Transverse colon (tissue), 4 donors: ENCODE measurements at places on chromosomes 2 and 18.
A peak's percentile ranks its signal among the peaks of the same experiment; 100 is the strongest.

DNA sequence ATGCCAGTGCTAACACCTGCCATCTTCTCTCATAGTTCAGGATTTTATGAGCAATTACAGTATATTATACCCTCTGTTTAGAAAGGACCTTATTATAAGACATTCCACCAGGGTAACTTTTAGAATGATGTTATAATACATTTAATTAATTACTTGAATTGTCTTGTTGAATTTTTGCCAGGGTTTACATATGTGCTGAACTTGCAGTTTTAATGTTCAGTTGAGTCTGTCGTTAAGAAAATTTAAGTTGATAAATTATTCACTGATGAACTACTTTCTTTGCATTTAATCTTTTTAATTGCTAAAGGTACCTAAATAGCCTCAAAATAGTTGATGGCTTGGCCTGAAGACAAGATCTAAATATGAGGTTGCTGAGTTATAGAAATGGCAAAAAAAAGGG lies 68.1 kb downstream of the SCN2A start:
- no peak for DNase-seq
- H3K36me3 ChIP-seq: no peaks in the 10 kb centered on the region
- H3K4me3 ChIP-seq: no peak overlapping the region
- no peaks in the 10 kb centered on the region for H3K4me1 ChIP-seq
- H3K27ac ChIP-seq: no peak overlapping the region

DNA sequence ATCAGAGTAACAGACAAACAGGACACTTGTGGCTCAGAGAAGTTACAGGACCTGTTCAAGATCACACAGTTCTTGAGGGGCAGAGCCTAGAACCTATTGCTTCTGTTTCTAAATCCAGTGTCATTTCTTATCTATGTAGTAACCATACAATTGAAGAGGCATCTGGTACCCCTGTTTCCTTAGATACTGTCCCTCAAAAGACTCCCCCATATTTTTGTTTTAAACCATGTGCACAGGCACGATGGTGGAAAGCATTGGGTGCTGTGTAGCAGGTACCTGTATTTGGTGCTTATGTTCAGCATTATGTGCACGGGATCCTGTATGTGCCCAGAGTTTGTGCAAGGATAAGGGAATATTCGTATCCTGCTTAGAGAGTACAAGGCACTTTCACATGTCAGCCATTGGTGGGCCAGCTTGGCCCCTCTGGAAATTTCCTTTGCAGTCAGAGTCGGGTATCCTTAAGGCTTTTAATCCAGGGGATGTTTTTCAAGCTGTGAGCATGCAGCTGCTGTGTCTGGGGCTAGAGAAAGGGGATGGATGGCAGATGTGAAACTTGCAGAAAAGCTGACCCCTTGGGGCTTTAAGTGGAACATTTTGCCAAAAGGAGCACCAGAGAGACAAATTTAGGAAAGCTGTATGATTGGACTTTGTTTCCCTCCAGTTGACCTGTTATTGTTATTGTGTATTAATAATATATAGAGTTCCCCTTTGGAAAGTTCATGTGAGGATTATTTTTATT lies 2.1 kb downstream of the LBH start:
- peak overlapping the region; percentile 81 for H3K4me3 ChIP-seq
- H3K27me3 ChIP-seq: peaks cover 46% of the 10 kb centered on the region
- peak overlapping the region; percentile 85 for H3K27ac ChIP-seq

DNA sequence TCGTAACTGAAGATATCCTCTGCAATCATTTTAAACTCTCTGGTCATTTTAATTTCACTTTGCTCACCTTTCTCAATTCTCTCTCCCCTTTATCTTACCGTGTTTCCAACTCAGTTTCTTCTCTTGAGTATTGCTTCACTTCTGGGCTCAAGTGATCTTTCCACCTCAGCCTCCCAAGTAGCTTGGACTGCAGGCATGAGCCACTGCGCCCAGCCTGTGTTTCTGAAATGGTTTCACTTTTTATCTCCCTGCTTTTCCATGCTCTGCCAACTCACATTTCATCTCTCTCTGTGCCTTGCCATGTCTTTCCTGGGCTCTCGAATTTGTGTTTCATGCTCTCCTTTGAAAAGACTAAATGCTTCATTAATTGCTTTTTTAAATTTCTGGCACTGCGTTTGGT lies 30.5 kb upstream of the TMEM131 start:
- no peak overlapping the region for H3K4me3 ChIP-seq
- H3K4me1 ChIP-seq: peaks cover 19% of the 10 kb centered on the region
- no peak for DNase-seq
- H3K27me3 ChIP-seq: no peaks in the 10 kb centered on the region
- no peaks in the 10 kb centered on the region for H3K36me3 ChIP-seq

DNA sequence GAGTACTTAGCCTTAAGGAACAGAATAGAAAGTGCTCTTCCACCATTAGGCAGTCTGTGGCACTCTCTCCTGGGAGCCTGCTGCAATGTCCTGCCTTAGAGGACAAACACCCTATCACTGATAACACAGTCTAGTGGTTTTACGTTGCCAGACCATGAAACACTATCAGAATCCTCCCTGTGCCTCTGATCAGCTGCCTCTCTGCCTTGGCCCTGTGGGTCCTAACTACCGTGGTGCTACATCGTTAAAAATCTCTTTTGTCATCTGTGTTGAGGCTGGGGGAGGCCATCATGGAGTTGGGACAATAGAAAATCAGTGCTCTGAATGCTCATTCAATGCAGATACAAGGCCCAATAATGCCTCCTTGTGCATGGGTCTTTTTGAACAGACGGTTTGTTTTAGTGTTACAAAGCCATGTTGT lies 11.9 kb upstream of the APCDD1 start:
- no peak for DNase-seq
- H3K4me1 ChIP-seq: no peaks in the 10 kb centered on the region
- peaks cover 4% of the 10 kb centered on the region for H3K27me3 ChIP-seq
- H3K27ac ChIP-seq: no peak overlapping the region
- no peak overlapping the region for H3K4me3 ChIP-seq

DNA sequence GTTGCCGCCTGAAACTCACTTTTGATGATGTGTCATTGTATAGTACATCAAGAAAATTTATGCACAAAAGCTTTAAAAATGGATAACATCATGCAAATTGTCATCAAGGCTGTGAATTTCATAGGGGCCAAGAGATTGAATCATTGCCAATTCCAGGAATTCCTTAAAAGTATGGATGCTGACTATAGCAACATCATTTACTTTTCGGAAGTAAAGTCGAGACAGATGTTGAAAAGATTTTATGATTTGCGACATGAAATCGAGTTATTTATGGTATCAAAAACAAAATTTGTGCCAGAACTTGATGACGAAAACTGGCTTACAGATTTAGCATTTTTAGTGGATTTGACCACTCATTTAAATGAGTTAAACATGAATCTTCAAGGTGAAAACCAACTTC lies 56.3 kb downstream of the ASB1 start:
- no peak overlapping the region for H3K4me3 ChIP-seq
- H3K27me3 ChIP-seq: no peaks in the 10 kb centered on the region
- no peaks in the 10 kb centered on the region for H3K36me3 ChIP-seq

- no peak overlapping the region for H3K4me3 ChIP-seq
- H3K27me3 ChIP-seq: no peaks in the 10 kb centered on the region
- H3K36me3 ChIP-seq: no peaks in the 10 kb centered on the region
- H3K4me1 ChIP-seq: peaks cover 31% of the 10 kb centered on the region
- H3K27ac ChIP-seq: no peak overlapping the region
These were observed 9.3 kb downstream of the MAPRE3 start for GRCh38 chr2:26979741-26980140.

DNA sequence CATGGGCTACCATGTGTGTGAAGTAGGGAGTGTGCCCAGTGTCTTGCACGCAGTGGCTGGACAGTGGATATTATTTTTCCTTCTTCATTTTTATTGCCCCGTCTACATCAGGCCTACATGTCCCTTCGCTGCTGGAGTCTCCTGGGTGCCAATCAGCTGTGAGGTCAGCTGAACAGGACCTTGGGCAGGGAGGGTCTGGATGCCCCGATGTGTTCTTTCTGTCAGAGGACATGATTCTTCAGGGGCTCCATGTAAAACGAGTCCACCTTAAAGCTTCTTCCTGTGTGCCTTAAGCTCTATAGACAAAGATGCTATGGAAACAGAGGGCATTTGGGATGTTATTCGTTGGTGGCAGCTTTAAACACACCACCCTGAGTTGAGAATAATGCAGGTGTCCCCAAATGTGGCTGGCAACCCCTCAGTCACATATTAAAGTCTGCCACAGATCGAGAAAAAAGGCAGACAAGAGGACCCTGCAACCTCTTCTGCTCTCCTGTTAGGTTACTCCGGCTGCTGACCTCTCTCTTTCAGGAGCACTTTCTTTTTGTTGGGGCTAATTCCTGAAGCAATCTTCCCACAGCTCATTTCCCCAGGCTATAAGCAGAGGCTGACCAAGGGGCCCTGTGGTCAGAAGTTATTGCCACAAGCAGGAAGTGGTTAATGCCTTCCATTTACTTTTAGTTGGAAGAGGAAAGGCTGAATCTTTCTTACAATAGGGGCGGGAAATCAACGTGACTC lies 20.0 kb downstream of the GREB1 start:
- peaks cover 10% of the 10 kb centered on the region for H3K27me3 ChIP-seq
- no peak overlapping the region for H3K4me3 ChIP-seq
- DNase-seq: no peak
- no peaks in the 10 kb centered on the region for H3K36me3 ChIP-seq
- no peaks in the 10 kb centered on the region for H3K4me1 ChIP-seq
- no peak overlapping the region for H3K27ac ChIP-seq

GRCh38 chr2:236855176-236855865 lies 230.4 kb upstream of the COPS8 start:
- no peaks in the 10 kb centered on the region for H3K36me3 ChIP-seq
- no peaks in the 10 kb centered on the region for H3K27me3 ChIP-seq
- no peak for DNase-seq
- no peaks in the 10 kb centered on the region for H3K4me1 ChIP-seq
- no peak overlapping the region for H3K4me3 ChIP-seq

DNA sequence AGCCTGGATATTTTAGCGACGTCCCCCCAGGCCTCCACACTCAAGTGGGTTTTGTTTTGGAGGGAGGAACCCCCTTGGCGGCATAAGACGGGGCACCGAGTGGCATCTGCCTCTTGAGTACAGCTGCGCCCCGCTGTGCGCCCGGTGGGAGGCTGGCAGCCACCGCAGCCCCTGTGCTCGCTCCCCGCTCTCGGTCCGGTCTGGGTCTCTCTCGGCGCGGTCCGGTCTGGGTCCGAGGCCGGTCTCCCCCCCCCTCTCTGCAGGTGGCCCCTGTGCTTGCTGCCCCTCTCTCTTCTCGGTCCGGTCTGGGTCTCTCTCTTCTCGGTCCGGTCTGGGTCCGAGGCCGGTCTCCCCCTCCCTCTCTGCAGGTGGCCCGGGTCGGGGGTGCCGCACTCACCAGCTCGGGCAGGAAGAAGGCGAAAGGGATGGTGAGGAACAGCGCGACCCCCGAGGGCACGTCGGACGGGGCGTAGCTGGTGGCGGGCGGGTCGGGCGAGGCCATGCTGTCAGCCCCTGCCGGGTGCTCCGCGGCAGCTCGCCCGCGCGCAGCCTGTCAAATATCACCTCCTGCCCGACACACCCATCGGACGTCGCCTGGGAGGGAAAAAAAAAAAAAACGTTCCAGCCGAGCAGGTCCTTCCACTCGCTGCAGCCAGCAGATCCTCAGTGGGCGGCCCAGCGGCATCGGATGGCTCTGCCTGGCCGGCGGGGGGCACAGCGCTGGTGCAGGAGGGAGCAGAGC lies at the start of gene MALL:
MALL (minus strand) TSS at position 532 of the 742 bp plus-strand sequence; CDS start at position 502, 30 bp downstream.
- DNase-seq: peak; percentile 74
- peak within 1 kb of the TSS; percentile 68 for H3K27ac ChIP-seq
- H3K4me1 ChIP-seq: peaks cover 11% of the 10 kb centered on the region
- peaks cover 36% of the 10 kb centered on the region for H3K27me3 ChIP-seq

- no peak overlapping the region for H3K27ac ChIP-seq
- no peak for DNase-seq
- no peaks in the 10 kb centered on the region for H3K27me3 ChIP-seq
- H3K4me3 ChIP-seq: no peak overlapping the region
These were observed 18.9 kb upstream of the CNNM3 start for GRCh38 chr2:96797066-96797625.

DNA sequence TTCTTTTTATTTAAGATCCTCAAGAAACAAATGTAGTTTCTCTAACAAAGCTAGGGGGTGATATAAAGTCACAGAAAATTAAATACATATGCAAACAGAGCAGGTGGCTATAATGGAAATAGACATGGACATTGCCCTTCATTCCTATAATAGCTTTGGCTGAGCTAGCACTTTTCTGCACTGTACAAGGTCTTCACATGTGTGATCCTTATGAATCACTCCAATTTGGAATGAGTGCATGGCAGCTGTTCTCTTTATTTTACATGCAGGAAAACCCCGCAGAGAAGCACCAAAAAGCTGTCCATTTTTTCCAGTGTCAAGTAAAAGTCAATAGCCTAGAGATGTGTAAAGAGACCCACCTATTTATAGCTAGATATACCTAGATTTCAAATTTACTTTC lies 747.4 kb upstream of the SLC8A1 start:
- no peaks in the 10 kb centered on the region for H3K36me3 ChIP-seq
- H3K4me1 ChIP-seq: no peaks in the 10 kb centered on the region
- no peak overlapping the region for H3K27ac ChIP-seq
- no peak overlapping the region for H3K4me3 ChIP-seq
- DNase-seq: no peak

DNA sequence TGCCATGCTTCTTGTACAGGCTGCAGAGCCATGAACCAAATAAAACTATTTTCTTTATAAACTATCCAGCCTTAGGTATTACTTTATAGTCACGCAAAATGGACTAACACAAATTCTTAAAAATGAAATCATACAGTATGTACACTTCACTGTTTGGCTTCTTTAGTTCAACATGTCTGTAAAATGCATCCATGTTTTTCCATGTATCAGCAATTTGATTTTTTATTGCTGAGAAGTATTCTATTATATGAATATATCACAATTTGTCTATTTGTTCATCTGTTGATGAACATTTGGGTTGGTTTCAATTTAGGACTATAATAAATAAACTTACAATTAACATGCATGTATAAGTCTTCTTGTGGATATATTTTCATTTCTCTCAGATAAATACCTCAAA lies 182.1 kb downstream of the SCG2 start:
- no peak overlapping the region for H3K4me3 ChIP-seq
- H3K36me3 ChIP-seq: no peaks in the 10 kb centered on the region
- H3K4me1 ChIP-seq: no peaks in the 10 kb centered on the region
- H3K27ac ChIP-seq: no peak overlapping the region
- H3K27me3 ChIP-seq: no peaks in the 10 kb centered on the region

GRCh38 chr2:38131676-38132075 lies 55.7 kb upstream of the CYP1B1 start:
- H3K4me3 ChIP-seq: no peak overlapping the region
- no peaks in the 10 kb centered on the region for H3K27me3 ChIP-seq
- H3K27ac ChIP-seq: no peak overlapping the region
- no peak for DNase-seq

- H3K4me1 ChIP-seq: no peaks in the 10 kb centered on the region
- H3K4me3 ChIP-seq: no peak overlapping the region
- H3K36me3 ChIP-seq: no peaks in the 10 kb centered on the region
- H3K27ac ChIP-seq: no peak overlapping the region
- DNase-seq: no peak
These were observed 8.1 kb upstream of the ARHGAP15 start for GRCh38 chr2:143121079-143121478.

DNA sequence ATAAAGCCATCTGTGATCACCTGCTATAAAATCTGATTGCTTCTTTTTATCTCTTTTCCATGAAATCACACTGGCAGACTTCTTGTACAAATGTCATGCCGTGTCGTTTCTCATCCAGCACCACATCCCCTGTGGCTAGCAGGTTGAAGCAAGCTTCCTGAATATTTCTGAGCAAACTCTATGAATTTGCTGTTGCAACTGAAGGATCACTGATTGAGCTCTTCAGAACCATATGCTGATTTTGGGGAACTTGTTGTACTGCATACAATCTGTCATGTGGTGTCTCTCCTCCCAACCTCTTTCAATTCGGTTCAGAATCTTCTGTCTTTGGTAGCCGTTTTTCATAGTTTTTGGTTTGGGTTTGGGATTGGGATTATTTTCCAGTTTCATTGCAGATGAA lies 57.7 kb upstream of the RBMS1 start:
- no peaks in the 10 kb centered on the region for H3K36me3 ChIP-seq
- DNase-seq: no peak
- H3K4me3 ChIP-seq: no peak overlapping the region
- H3K27me3 ChIP-seq: no peaks in the 10 kb centered on the region
- H3K4me1 ChIP-seq: no peaks in the 10 kb centered on the region
- H3K27ac ChIP-seq: no peak overlapping the region
